Bronchus fibroblast of lung (primary cell): ENCODE measurements at places on chromosomes 3 and 15. TPM values are rescaled to one million over a fixed set of nuclear protein-coding genes. Genes with fewer than 3 reads are reported as not detected.

Gene KCNMB3
- total RNA-seq, result 0.34 and 0.89 TPM in 2 replicates

Gene OCA2
- total RNA-seq, result under 0.01 TPM in 1 of 2 replicates, not detected in the other

Gene ZBBX
- total RNA-seq, result not detected in 2 replicates

Gene NPHP3
- 14.6 and 15.3 TPM in 2 replicates for total RNA-seq

Gene PHC3
- 10.9 and 14.4 TPM in 2 replicates for total RNA-seq

Gene TM6SF1
- 3.0 and 4.2 TPM in 2 replicates for total RNA-seq
